ENCODE measurements at places on chromosomes 2 and 18. TPM values are rescaled to one million over a fixed set of nuclear protein-coding genes. Genes with fewer than 3 reads are reported as not detected.

The CCDC148 gene
- 0.30 TPM for total RNA-seq

The MAPK4 gene
- 38.2 TPM for total RNA-seq

The CHMP1B gene
- 28.2 TPM for total RNA-seq

The ZSWIM2 gene
- total RNA-seq: not detected

The CD8B2 gene
- not detected for total RNA-seq
